Stimulated activated naive CD4-positive, alpha-beta T cell (primary cell): ENCODE measurements at places on chromosomes 4 and X.

GRCh38 chrX:30910124-30910860 is 21.2 kb upstream of the TAB3 start:
- peak; percentile 16 for DNase-seq

DNA sequence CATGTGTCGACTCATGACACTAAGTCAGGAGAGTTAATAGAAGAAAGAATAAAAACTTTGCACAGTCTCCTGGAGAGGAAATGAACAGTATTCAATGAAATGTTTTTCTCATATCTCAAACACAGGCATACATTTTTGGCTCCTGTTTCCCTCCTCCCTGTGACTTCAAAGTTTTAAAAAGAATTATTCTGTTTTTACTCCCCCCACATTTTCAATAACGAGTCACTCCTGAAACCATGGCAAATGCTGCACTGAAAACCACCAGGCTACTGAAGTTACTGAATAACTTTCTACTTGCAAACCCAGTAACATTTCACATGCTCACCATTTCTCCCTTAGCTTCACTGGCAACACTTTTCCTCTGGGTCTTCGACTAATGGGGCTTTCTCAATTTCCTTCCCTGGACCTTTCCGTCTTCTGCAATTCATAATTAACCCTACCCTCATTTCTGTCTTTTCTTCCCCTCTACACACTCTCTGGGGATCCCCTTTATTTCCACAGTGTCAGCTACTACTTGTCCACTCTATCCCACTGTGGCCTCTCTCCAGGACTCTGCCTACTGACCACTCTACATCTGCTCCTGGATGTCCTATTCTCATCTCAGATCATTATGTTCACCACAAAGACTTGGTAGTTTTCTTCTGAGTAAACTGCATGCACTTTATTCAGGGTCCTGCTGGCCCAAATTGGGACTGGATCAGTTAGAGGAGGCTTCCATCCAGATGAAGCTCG is 225.8 kb upstream of the ETNPPL start:
- DNase-seq = no peak

GRCh38 chr4:74235135-74235534 is 73.1 kb upstream of the EPGN start:
- DNase-seq = no peak

- peak; percentile 75 for DNase-seq
Observed at GRCh38 chr4:83083925-83084475, 30.5 kb downstream of the PLAC8 start.

- DNase-seq = no peak
Observed at GRCh38 chr4:20901851-20902250, 201.6 kb downstream of the PACRGL start.

DNA sequence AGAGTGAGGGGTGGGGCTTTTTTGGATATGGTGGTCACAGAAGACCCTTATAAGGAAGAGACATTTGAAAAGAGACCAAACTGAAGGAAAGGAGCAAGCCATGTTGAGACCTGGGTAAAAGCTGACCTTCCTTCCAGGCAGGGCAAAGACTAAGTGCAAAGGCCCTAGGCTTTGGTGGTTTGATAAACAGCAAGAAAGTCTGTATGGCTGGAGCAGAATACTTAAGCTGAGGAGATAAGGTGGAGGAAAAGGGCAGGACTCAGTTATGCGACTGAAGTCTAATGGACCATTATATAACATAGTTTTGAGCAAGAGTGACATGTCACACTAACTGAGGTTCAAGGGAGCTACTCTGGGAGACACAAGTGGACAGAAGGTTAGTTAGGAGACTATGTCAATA is 20.0 kb downstream of the SH3RF1 start:
- no peak for DNase-seq

GRCh38 chrX:19682712-19683331 is 167.5 kb upstream of the MAP3K15 start:
- peak; percentile 73 for DNase-seq

DNA sequence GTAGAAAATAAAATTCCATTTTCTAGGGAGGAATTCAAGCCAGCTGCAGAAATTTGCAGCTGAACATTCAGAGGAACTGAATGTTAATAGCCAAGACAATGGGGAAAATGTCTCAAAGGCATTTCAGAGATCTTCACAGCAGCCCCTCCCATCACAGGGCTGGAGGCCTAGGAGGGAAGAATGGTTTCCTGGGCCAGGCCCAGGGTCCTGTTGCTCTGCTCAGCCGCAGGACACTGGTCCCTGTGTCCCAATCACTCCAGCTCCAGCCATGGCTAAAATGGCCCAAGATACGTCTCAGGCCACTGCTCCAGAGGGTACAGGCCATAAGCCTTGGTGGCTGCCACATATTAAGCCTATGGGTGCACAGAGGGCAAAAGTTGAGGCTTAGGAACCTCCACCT is 20.4 kb downstream of the FAM13A start:
- no peak for DNase-seq

DNA sequence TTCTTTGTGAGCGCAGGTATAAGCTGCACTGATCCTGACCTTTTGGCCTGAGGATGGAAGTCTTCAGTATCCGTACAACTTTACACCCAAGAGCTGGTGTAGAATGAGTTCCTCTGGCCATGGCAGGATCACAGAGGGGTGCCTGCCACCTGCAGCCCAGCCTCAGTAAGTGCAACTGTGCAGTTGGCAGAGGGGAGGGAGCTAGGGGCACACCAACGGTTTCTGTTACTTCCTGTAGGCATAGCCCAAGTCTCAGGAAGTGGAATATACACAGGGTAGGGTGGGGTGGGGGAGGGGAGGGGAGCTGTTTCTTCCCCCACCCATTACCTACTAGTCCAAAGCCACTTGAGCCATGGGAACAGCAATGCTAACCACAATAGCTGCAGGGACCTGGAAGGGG is 85.4 kb upstream of the GBA3 start:
- DNase-seq = peak; percentile 6

GRCh38 chr4:138724530-138724929 is 291.1 kb upstream of the NOCT start:
- no peak for DNase-seq

- no peak for DNase-seq
Observed at GRCh38 chrX:153735274-153735673, 10.6 kb downstream of the ABCD1 start.

DNA sequence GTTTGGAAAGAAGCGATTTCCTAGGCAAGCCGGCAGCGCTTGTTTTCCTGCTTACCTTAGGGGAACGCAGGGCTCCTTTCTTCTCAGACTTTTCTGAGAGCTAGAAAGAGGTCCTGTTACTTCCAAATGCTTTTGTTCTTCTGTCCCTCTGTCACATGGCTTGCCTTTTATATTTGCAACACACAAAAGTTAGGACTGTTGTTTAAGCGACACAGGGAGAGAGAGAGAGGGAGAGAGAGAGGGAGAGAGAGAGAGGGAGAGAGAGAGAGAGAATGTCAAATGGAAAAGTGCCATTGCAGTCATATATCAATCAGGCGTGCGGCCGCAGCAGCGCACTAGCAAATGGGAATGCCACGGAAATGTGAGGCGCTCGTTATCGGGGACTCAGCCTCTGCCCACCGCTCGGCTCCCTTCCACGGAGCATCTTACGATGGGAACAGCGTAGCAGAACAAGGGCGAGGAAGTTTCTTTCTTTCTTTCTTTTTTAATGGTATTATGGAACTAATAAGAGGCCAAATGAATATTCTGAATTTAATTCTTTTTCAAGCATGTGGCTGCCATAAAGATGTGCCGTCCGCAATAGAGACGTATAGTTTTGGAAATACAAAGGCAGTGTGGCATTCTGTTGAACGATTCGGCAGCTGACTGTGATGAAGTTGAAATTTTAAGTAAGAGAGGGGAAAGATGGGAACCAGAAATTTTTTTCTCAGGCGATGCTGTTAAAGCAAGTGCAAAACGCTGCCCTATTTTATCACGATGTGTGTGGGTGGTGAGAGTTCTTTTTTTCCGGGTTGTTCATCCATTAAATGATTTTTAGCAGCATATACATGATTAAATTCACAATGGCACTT is at the start of gene NDP:
Gene NDP, minus strand, starts transcription at position 142 of the 851 bp plus-strand sequence. CDS start 14,745 bp downstream, outside the sequence.
- DNase-seq = no peak

GRCh38 chrX:111257733-111258132 is 12.6 kb downstream of the CAPN6 start:
- DNase-seq = no peak

DNA sequence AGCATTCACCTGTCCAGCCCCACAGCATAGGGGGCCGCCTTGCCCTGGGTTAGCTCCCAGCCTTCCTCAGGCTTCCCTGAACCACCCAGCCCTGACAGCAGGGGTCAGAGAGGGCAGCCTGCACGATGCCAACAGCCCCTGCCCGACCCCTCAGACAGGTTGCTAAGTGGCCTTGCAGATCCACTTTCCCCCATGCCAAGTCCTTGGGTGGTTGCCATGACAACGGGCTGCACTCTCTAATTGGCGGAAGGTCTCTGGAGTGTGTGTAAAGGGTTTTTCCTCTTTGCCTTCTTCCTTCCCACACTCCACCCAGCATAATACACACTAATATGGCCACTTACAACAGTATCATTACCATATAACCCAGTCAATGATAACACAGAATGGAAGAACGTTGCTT is 99.6 kb upstream of the AFAP1 start:
- no peak for DNase-seq

- DNase-seq = no peak
Observed at GRCh38 chr4:133147921-133148689, 989 bp upstream of the PCDH10 start.

GRCh38 chr4:181592221-181592745 is 650.9 kb upstream of the TENM3 start:
- no peak for DNase-seq

DNA sequence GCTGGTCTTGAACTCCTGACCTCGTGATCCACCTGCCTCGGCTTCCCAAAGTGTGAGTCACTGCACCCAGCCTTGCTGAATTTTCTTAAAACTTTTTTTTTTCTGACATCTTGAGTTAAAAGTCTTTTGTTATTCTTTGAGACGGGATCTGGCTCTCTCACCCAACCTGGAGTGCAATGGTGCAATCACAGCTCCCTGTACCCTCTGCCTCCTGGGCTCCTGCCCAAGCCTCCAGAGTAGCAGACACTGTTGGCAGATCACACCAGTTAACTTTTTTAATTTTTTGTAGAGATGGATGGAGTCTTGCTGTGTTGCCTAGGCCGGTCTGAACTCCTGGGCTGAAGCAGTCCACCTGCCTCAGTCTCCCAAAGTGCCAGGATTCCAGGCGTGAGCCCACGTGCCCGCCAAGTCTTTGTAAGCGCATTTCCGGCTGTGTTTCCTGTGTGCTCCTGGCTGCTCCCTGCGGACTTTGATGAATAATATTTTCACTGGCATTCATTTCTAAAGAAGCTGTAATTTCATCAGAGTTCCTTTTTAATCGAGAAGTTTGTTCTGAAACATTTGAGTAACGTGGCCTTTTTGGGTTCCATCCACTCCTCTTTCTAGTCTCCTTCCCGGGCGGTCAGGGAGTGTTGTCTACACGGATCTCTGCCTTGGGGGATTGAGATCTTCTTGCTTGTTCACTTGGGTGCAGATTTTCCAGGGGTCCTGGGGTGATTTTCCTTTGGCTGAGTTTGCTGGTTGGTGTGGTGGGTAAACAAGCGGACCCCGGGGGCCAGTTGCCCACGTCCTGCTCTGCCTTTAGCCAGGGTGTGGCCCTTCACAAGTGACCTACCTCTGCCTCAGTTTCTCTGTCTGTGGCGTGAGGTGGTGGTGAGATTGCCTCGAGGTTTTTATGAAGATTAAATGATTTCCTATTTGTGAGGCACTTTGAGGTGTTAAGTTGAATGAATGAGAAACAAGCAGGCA is 44.4 kb downstream of the PCGF3 start:
- DNase-seq = no peak

GRCh38 chrX:130631011-130631410 is 229.2 kb downstream of the RBMX2 start:
- DNase-seq = no peak

GRCh38 chr4:158532556-158533231 is 11.0 kb downstream of the RXFP1 start:
- no peak for DNase-seq

DNA sequence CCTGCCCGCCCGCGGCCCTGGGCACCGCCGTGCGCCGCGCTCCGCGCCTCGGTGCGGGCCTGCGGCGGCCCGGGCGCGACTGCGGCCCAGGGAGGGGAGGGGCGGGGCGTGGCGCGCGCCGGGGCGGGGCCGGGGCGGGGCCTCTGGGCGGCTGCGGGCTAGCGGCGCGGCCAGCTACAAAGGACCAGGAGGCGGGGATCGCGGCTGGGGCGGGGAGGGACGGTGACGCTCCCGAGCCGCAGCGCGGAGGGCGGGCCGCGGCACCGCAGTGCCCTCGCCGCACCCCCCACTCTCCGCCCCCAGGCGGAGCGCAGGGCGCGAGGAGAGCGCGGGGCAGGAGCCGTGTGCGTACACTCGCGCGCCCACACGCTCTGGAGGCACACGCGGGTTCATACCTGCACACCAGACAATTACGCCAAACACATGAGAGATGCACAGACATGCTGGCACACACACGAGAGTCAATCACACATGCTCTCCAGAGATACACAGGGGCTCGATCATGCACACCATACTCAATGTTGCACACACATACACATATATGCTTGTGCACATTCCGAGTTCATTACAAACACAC is at the start of gene CRMP1:
Gene CRMP1, minus strand, starts transcription at position 83 of the 577 bp plus-strand sequence. CDS start 117 bp downstream, outside the sequence.
- DNase-seq = no peak

GRCh38 chr4:87912164-87913004 is 63.1 kb upstream of the SPP1 start:
- no peak for DNase-seq

DNA sequence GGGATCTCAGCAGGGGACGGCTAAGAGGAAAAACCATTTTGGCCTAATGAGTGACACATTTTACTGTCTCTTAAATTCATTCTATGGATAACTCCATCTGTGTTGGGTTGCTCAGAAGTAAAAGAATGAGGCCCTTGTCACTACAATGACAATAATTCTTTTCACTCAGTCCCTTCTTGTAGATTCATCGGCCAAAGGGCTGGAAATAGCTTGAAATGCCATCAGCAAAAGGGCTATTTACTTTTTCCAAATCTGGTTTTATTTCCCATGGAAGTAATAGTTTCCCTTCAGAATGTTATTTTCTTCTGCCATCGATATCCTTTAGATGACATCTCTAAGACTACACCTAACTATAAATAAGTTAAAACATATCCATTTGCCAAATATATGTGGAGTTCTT is 7.4 kb downstream of the MEPE start:
- no peak for DNase-seq

GRCh38 chr4:13349096-13349495 is 135.0 kb downstream of the RAB28 start:
- DNase-seq = no peak

DNA sequence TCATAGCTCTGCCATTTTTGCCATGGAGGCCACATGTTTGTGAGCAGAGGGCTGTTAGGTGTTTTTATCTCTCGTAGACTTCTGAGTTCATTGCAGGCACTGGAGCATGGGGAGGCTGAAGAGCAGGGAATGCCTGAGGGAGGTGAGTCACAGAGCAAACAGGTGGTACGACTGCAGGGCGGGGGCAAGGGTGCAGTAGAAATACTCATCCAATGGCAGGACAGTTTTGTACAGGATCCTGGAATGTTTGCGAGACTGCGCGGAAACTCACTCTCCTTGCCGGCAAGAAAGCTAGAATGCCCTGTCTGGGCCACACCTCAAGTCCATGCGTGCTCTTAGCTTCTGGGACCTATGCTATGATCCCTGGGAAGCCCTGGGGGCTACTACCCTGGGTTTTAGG is 20.0 kb upstream of the VCX2 start:
- DNase-seq = no peak
